Muscle of back (tissue), 13 donors: ENCODE measurements at places on chromosomes 1 and 21.

- DNase-seq = no peak
These were observed 29.2 kb upstream of the ETV3 start for GRCh38 chr1:157167437-157167836.

GRCh38 chr1:181479137-181479745 lies 4.1 kb upstream of the CACNA1E start:
- DNase-seq = peak; percentile 64

DNA sequence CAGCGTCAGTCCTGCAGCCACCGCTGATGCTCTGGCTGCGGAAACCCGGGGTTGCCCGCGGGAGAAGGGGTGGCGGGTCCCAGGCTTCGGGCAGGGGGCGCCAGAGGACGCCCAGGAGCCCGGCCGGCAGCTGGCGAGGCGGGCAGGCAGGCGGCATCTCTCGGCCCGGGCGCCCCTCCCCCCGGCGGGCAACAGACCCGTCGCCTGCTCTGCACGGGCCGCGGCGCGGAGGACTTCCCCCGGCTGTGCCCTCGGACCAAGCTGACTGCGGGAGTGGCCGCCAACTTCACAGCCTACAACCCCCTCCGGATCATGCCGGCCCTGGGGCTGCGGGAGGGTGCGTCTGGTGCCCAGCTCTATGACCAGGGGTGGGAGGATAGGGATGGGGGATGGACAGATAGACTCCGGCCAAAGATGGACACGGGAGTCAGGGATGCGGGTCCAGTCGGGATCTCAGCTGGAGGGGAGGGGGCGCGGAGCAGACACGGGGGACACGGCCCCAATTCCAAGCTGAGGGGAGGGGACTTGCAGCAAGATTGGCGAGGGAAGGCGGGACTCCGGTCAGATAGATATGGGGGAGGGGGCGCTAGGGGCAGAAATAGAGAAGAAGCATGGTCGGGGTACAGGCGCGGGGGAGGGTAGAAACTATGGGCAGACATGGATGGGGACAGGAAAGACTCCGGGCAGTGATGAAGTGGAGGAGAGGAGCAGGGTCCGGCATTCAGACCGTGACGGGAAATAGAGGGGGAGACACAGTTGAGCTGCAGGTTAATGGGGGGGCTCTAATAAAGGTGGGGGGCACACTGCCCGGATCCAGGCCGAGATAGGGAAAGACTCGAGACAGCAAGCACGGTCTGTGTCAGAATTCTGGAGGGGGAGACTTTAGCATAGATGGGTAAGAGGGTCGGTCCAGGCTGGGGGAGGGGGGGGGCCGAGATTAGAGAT lies 1.1 kb downstream of the ADGRB2 start:
- DNase-seq = peak; percentile 77

GRCh38 chr21:16550917-16551741 lies 821.3 kb downstream of the USP25 start:
- DNase-seq = no peak

- DNase-seq = peak; percentile 11
These were observed at the start of gene DLGAP3 for GRCh38 chr1:34929497-34929852. Gene DLGAP3 (minus strand): TSS chr1:34929650. CDS start chr1:34905383, 24,267 bp downstream.

- no peak for DNase-seq
These were observed 39.8 kb downstream of the SLC37A1 start for GRCh38 chr21:42553435-42553834.

- DNase-seq = peak; percentile 49
These were observed 93.1 kb upstream of the HAO2 start for GRCh38 chr1:119275145-119276134.

- no peak for DNase-seq
These were observed 4.8 kb upstream of the PTCH2 start for GRCh38 chr1:44847845-44848244.

GRCh38 chr21:15207635-15208370 lies 143.0 kb upstream of the NRIP1 start:
- DNase-seq = no peak

GRCh38 chr1:182430263-182431068 lies 19.5 kb upstream of the RGSL1 start:
- DNase-seq = no peak

DNA sequence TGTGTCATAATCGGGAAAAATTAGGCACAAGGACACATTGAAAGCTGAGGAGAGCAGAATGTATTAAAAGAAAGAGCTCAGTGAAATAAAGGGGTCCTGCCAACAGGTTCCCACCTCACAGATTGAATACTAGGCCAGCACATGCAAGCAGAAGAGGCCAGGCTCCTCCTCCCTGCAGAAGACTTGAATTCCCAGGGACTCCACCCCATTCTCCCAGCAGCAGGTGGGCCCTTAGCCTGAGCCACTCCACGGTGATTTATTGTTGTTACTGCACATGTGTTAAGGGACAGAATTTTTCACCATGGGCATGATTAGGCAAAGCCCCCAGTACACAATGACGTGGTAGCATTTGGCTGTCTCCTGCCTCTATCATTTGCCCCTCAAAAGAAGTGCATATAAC lies 1844.7 kb downstream of the NCAM2 start:
- peak; percentile 0 for DNase-seq

DNA sequence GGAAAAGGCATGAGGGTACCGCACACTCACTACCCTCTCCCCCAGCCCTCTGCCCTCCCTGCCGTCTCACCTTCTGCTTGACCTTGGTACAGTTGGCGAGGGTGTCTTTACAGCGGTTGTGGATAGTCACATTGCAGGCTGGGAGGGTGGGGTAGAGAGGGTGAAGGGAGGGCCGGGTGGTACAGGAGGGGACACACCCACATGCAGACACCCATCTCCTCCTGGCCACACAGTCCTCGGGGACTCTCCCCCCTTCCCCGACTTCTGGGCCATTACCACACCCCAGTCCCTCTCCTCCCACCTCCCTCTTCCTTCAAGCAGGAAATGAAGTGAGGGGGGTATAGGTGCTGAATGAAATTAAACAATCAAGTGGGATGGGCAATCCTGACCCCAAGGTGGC lies 11.6 kb downstream of the ARHGEF2 start:
- DNase-seq = no peak

DNA sequence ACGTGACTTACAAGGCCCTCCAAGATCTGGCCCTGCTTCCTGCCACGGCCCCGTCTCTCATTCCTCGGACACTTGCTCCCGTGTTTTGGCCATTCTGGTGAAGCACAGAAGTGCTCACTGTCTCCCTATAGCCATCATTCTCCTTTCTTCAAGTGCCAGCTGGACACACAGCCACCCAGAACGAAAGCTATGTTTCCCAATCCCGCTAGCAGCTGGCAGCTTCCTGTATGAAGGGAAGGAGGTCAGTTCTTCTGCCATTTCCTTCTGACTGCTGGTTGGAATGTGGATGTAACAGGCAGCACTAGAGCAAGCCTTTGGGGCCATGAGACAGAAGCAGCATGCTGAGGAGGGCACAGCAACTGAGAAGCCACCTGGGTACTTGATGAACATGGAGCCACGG lies 82.8 kb downstream of the TGFBR3 start:
- no peak for DNase-seq

- DNase-seq = no peak
These were observed 51.5 kb downstream of the VANGL2 start for GRCh38 chr1:160451859-160452232.

GRCh38 chr1:61950418-61950817 lies 208.1 kb downstream of the PATJ start:
- no peak for DNase-seq

DNA sequence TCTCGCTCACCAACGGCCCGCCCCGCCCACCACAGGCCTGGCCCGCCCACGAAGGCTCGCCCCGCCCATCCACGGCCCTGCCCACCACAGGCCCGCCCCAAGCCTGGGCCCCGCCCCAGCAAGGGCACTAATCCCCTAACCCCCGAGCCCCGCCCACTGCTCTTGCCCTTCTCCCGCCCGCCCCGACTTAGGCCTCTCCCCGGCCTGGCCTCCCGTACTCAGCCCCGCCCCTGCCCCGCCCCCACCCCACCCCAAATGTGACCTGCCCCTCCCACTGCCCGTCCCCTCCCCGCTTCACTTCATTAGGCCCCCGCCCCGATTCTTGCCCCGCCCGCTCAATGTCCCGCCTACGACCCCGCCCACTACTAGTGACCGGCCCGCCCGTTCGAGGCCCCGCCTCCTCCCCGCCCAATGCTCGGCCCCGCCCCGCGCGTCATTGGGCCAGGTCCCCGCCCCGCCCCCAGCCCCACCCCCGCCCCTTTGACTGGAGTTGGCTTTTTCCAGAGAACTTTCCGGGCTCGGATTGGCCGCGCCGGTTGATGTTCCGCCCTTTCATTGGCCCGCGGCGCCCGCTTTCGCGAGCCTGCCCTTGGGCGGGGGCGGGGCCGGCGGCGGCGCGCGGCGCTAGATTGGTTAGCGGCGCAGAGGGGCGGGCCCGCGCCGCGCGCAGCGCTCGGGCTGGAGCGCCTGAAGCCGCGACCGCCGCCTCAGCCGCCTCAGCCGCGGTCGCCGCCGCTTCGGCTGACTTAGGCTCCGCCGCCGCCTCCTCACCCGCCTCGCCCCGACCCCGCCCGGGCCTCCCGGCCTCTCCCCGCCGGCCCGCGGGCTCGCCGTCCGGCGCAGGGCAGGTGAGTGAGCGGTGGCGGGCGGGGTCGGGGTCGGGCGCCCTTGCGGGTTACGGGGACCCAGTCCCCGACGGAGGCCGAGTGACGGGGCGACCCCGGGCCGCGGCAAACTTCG lies at the start of gene PCBP3:
PCBP3 (plus strand) TSS at position 705 of the 960 bp plus-strand sequence. CDS start 206,361 bp downstream, outside the sequence.
- peak; percentile 81 for DNase-seq

- no peak for DNase-seq
These were observed 271.8 kb downstream of the RRAGC start for GRCh38 chr1:38587766-38588165.

DNA sequence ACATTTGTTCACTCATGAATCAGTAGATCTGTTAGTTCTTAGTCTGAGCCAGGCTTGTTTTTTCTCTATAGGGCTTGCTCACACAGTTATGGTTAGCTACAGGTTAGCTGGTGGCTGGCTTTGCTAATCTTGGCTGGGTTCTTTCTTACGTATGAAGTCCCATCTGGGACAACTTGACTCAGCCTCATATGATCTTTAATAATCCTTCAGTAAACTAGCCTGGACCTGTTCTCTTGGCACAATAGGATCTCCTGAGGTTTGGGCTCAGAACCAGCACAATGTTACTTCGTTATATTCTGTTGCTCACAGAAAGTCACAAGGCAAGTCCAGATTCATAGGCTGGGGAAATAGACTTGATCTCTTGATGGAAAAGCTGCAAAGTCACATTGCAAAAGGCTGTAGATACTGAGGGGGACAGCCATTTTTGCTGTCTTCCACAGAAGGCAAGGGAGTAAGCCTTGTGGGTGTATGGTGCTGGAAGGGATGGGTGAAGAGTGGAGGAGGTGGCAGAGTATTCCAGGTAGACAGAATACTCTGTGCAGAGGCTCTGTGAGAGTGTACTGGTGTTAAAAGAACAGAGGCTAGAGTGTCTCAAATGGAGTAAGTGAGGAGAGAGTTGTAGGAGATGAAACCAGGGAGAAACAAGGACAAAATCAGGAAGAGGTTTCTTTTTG lies 24.4 kb downstream of the EFCAB7 start:
- DNase-seq = peak; percentile 20

DNA sequence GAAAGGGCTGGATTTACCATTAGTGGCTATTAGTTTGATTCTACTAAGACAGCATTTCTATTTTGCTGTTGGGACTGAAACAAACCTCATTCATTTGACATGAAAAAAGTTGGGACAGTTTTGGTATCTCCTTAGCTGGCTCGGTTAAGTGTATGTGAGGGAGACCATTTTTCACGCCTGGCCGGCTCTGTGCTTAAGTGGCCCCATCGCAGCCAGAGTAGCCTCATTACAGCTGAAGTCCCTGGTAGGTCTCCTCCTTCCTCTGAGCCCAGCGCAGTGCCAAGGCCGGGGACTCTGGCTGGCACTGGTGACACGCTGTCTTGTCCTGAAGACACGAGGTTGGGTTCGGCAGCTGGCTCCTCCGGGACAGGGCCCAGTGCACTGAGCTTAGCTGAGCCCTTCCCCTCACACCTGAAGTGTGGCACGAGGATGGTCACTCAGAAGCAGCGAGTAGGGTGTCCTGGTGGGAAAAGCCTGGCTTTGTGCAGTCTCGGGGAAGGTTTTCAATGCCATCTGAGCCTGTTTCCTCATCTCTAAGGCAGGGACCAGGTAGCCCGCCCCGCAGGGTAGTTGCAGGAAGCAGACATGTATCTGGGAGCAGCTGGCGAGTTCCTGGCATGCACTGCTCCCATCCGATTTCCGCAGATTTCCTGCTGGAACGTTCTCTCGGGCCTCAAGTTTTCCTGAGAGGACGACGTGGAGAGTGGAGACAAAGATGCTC lies 196.5 kb downstream of the DYRK1A start:
- no peak for DNase-seq

GRCh38 chr1:21865943-21866706 lies 54.1 kb downstream of the LDLRAD2 start:
- DNase-seq = no peak

DNA sequence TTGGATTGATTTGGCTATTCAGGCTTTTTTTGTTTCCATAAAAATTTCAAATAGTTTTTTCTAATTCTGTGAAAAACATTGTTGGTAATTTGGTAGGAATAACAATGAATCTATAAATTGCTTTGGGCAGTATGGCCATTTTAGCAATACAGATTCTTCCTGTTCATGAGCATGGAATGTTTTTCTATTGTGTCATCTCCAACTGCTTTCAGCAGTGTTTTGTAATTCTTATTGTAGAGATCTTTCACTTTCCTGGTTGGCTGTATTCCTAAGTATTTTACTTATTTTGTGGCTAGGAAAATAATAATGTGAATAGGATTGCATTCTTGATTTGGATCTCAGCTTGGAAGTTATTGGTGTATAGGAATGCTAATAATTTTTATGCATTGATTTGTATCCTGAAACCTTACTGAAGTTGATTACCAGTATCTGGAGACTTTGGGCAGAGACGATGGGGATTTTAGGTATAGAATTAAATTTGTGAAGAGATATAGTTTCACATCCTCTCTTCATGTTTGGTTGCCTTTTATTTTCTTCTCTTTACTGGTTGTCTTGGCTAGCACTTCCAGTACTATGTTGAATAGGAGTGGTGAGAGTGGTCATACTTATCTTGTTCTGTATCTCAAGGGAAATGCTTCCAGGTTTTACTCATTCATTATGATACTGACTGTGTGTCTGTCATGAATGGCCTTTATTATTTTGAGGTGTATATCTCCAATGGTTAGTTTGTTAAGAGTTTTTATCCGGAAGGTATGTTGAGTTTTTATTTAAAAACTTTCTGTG lies 57.3 kb downstream of the DRAM2 start:
- no peak for DNase-seq
